Omental fat pad (tissue), 4 donors: ENCODE measurements at places on chromosomes 11 and 22. TPM values are rescaled to one million over a fixed set of nuclear protein-coding genes. Genes with fewer than 3 reads are reported as not detected.

DNA sequence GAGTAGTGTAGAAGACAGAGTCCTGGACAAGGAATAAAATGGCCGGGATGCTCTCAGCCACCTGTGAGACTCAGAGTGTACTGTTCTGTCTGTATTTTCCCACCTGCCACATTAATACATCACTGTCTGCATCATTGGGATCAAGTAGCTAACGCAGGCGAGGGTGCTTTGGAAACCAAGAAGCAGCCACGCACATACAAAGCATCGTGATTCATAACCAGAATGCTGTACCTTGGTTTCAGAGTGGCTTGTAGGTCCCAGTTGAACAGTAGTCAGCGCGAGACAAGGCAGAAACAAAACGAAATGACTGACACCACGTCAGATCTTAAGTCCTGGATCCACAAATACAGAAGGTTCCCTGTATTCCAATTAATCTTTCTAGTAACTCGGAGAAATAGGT lies 198.3 kb downstream of the GRIK4 start:
- no peak for DNase-seq

The PRODH gene
- total RNA-seq = 41.5 TPM

The KCNJ11 gene
- total RNA-seq = 0.37 TPM

DNA sequence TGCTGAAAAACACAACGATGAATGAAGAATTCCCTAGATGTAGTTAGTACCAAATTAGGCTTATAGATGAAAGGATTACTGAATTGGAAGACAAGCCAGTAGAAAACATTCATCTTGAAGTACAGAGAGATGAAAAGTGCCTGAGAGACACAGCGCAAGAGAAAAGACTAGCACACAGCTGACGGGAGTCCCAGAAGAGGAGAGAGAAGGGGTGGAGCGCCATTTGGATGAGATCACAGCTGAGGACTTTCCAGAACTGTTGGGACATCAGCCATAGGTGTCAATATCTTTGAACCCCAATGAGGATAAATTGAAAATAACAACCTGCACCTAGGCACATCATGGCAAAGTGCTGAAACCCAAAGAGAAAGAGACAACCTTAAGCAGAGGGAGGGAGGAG lies 25.2 kb downstream of the ALG12 start:
- DNase-seq = no peak

GRCh38 chr11:117287668-117288067 lies 3.5 kb upstream of the BACE1-AS start:
- no peak for DNase-seq
